ENCODE measurements at places on chromosomes 5 and 9.

DNA sequence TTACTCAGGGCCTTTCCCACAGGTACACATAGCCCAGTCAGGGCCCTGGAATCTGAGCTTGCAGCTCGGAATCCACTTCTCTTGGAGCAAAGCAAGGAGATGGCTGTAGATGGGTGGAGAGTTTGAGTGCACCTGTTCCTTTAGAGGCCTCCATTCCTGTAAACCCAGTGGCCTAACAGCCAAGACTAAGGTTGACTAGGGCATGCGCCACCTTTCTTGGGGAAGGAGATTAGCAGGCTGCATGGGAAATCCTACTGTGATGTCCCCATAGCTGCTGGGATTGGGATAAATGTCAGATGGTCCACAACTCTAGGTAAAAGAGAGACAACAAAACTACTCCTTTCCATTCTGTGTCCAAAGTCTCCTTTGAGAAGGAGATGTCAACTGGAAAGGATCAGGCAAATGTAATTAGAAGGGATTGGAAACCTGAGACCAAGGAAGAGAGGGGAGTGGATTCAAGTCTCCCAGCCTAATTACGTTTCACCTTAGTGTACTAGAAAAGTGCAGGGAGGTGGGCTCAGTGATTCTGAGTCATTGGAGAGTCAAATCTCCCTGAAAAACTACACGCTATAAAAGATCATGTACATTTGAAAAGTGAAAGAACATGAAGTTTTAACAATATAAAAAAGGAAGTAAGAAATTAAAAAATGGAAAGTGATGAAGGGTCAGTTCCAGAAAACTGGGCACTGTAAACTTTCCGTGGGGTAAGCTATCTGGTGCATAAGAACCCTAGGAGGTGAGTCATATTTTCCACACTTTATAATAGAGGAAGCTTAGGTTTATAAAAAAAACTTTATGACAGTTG, 104.2 kb downstream of the SEC61B start:
- DNase-seq = no peak

GRCh38 chr5:16529306-16529705, 63.7 kb upstream of the ZNF622 start:
- DNase-seq = no peak

DNA sequence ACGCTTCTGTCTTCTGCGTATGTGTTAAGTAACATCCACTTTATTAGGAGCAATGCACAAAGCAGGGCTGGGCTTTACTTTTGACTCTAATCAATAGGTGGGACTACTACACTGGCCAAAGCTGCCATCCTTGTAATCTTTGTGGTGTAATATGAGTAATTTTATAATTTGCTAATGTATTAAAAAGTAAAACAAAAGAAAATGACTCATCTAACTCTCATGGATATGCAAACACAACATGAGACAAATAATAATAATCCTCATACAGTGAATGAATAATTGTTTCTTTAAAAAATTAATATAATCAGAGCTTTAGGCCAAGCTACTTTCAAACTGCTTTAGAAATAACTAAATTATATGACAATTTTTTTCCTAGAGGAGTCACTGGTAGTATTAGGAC, 90.7 kb downstream of the NR3C1 start:
- no peak for DNase-seq

- no peak for DNase-seq
These were observed 295.0 kb downstream of the CAAP1 start for GRCh38 chr9:26597542-26598149.

GRCh38 chr5:139180850-139181249, 17.3 kb downstream of the SIL1 start:
- no peak for DNase-seq

- no peak for DNase-seq
These were observed 353.5 kb downstream of the ADAMTS6 start for GRCh38 chr5:65128226-65128625.

DNA sequence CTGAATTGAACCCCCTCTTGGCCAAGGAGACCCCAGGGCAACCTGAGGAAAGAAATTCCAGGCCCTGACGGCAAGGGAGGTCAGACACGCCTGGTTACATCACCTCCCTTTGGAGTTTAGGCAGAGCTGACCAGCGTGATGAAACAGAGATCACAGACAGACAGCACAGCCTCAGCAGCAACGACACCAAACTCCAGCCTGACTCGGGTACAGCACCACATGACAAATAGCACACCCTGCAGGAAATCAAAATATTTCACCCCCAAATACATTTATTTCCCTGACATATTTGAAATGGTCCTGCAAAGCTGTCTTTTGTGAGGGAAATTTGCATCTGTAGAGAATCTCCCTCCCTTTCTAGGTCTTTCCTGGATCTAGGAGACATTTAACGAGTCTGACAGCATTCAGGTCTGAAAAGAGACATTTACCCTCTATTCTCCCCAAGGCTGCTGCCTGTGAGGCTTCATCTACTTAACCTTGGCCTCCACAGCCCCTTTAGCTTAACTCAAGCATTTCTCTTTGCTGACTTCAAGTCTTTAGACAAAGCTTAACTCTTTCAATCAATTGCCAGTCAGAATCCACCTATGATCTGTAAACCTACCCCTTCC, 2.6 kb downstream of the QSOX2 start:
- DNase-seq = no peak

- DNase-seq = no peak
These were observed 140.6 kb upstream of the PUM3 start for GRCh38 chr9:2984491-2984890.

GRCh38 chr9:104367507-104367906, 136.6 kb upstream of the OR13F1 start:
- DNase-seq = no peak

DNA sequence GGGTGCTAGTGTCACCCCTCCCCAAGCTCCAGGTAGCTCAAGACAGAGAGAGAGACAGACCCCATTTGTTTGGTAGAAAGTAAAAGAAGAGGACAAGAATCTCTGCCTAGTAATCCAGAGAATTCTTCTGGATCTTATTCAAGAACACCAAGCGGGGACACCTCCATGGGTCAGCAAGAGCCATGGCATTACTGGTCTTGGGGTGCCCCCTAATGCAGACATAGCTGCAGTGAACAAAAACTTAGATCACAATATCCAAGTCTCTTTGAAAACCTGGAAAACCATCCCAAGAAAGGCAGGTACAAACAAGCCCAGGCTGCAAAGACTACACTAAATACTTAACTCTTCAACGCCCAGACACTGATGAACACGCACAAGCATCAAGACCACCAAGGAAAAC, 29.9 kb upstream of the PDE4D start:
- DNase-seq = no peak

GRCh38 chr9:101512116-101512515, 21.5 kb upstream of the RNF20 start:
- DNase-seq = no peak

GRCh38 chr5:84168841-84169240, 215.8 kb downstream of the EDIL3 start:
- DNase-seq = no peak

DNA sequence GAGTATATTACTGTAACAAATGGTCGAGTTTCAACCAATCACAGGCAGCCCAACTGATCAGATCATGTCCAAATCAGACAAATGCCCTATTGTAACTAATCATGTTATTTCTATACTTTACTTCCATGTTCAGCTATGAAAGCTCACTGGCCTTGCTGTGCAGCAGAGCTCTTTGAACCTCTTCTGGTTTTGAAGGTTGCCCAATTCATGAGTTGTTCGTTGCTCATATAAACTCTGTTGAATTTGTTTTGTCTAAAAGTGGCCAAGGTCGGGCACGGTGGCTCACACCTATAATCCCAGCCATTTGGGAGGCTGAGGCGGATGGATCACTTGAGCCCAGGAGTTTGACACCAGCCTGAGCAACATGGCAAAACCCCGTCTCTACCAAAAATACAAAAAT, 21.6 kb downstream of the PDE6A start:
- DNase-seq = no peak

- DNase-seq = no peak
These were observed 3.7 kb downstream of the CNTLN start for GRCh38 chr9:17138503-17138902.

GRCh38 chr5:171478946-171479775, 59.7 kb downstream of the FGF18 start:
- DNase-seq = no peak

DNA sequence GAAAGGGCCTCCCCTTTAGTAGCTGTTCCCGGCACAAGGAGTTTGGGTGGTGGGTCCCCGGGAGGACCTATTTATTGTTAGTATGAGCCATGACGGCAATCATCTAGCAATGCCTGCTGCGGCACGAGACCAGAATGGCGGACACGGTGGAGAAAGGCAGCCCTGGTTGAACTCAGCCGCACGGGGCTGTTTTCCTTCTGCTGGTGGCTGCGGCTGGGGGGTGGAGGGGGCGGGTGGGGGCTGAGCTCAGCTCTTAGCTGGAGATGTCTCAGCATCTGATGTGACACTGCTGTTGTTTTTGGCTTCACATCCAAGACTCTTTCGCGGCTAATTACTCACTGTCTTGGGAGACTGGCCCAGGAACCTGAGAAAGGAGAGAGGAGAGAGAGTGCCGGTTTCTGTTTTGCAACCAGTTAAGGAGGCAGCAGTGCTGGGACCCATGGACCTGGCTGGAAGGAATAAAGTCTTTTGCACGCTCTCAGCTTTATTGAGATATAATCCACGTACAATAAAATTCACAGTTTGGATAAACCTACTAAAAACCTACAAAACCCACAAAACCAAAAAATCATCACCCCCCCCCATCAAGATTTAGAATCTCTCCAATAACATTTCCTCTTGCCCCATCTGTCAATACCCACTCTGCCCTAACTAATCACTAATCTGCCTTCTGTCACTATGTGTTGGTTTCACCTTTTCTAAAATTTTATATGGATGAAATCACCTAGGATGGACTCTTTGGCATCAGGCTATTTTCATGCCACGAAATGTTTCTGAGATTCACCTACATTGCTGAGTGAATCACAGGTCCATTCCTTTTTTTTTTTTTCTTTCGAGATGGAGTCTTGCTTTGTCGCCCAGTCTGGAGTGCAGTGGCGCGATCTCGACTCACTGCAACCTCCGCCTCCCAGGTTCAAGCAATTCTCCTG, 81.8 kb upstream of the NEURL1B start:
- DNase-seq = no peak

- no peak for DNase-seq
These were observed 25.5 kb downstream of the CDH6 start for GRCh38 chr5:31218978-31219377.

Measured in stimulated activated CD8-positive, alpha-beta memory T cell treated with anti-CD3 and anti-CD28 coated beads, Interleukin-15, amount 100 ng/mL, for 1 hour (primary cell).